ENCODE measurements at places on chromosomes 3 and 15.

DNA sequence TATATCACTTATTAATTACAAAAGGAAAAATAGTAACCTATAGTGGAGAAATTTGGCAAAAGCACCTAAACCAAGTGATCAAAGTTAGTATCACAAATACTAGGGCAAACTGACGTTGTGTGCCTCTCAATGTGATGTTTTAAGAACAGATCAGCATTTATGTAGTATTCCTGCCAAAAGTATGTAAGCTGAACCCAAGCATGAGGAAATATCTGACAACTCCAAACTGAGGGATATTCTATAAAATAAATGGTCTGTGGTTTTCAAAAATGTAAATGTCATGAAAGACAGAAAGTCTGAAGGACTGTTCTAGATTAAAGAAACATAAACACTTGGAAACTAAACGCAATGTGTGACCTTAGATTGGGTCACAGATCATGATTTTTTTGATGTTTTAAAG lies 34.3 kb upstream of the PIK3CA start:
- DNase-seq, result peak; percentile 18

DNA sequence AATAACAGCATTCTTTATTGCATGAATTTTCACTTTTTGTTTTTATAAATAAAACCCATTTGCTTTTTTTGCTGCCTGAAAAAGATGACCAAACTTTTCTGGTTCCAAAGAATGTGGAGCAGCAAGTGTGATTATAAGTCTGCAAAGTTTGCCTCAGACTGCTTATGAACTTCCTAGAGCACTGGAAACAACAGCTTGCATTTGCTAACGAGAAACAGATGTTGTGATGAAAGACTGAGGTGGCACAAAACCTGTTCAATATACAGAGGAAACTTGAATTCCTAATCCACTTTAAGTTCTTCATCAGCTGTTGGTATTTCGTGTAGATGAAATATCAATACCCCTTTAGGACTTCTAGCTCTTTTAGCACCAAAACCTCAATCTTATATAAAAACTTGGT lies 9.3 kb downstream of the ZPLD1 start:
- DNase-seq, result peak; percentile 54

DNA sequence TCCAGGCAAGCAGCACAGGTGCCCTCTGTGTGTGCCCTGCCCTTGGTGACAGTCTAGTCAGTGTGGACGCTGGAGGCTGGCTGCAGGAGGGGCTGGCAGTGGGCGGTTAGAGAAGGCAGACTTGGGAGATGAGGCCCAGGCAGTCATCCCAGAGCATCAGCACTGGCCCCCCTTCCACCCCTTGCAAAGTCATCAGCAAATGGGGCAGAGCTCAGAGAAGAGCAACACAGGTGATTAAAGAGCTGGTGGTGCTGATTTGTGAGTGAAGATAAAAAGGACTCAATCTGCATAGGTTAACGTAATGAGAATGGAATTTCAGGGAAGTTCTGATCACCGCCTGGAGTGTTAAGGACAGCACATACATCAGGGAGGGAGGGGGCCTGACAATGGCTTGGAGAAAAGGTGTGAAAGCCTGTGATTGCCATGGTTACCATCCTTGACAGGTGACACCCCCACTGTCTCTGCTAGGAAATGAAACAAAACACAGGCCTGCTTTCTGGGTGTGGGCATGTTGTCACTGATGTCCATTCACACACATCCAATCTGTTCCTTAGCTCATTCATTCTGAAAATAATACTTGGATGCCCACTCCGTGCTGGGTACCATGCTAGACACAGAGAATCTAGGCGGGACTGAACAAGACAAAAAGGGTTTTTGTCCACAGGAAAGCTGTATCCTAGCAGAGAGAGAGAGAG lies 269.6 kb upstream of the ST8SIA2 start:
- no peak for DNase-seq

GRCh38 chr3:54999159-54999558 lies 71.3 kb upstream of the LRTM1 start:
- peak; percentile 86 for DNase-seq

- no peak for DNase-seq
Measured at GRCh38 chr3:7271631-7272030, 410.7 kb downstream of the GRM7 start.

DNA sequence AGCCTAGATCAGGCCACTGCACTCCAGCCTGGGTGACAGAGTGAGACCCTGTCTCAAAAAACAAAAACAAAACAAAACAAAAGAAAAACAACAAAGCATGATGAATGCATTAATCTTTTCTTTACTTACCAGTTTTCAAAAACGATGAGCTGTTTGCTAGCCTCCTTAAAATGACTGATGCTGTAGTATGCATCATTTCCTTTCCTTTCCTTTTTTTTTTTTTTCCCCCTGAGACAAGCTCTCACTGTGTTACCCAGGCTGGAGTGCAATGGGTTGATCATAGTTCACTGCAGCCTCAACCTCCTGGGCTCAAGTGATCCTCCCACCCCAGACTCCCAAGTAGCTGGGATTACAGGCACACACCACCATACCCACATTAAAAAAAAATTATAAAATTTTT lies 202.0 kb downstream of the ADAMTSL3 start:
- no peak for DNase-seq

DNA sequence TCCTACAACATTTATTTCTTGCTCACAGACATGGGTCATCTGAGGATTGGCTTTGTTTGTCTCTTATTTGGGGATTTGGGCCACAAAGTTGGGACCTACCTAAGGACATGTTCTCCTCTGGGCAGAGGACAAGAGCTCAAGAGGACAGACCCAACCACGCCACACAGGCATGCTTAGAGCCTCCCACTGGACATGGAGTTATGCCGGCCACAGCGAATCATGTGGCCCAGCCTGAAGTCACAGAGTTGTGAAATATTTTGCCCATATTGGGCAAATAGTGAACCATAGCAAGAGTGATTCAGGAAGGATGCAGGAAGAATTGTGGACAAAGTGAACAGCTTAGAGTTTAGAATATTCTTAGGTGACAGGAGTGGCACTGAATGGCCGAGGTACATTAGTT lies 9.9 kb downstream of the TRAK1 start:
- peak; percentile 82 for DNase-seq

DNA sequence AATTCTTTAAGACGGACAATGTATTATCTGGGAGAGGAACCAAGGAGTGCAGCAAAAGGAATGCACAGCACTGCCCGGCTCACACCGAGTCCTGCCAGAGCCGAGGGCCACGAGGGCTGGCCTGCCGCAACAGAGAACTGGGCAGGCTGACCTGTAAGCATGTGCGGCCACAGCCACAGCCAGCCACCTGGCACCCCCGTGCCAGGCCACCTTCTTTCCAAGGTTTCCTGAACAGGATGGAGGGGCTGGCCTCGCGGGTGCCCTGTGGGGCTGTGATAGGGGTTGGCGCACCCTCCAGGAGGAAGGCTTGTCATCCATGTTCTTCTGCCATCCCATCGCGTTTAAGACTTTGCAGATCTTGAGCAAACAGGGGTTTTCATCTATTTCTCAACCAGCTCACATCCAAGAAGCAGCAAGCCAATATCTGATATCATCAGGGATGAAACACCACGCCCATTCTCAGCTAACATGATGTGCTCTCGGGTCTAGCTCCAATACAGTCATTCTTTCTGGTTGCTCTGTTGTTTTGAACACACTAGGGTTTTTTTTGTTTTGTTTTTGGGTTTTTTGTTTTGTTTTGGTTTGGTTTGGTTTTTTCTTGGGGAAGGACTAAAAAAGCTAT lies 10.2 kb downstream of the CA12 start:
- DNase-seq, result peak; percentile 91

DNA sequence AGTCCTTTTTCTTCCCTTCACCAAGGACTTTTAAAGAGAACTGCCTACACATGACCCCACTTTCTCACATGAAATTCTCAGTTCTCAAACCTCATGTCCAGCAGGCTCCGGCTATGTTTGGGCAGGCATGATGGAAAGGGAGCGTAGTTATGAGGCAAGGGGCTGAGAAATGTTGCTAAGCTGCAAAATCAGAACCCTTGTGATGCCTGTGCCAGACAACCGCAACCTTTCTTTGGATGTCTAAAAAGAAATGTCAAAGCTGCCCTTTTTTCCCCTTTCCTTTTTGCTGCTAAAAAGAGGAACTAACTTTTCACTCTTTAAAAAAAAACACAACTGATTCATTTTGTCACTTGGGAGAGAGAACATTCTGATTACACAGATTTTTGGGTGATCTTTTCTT lies 19.2 kb downstream of the GNB4 start:
- no peak for DNase-seq

DNA sequence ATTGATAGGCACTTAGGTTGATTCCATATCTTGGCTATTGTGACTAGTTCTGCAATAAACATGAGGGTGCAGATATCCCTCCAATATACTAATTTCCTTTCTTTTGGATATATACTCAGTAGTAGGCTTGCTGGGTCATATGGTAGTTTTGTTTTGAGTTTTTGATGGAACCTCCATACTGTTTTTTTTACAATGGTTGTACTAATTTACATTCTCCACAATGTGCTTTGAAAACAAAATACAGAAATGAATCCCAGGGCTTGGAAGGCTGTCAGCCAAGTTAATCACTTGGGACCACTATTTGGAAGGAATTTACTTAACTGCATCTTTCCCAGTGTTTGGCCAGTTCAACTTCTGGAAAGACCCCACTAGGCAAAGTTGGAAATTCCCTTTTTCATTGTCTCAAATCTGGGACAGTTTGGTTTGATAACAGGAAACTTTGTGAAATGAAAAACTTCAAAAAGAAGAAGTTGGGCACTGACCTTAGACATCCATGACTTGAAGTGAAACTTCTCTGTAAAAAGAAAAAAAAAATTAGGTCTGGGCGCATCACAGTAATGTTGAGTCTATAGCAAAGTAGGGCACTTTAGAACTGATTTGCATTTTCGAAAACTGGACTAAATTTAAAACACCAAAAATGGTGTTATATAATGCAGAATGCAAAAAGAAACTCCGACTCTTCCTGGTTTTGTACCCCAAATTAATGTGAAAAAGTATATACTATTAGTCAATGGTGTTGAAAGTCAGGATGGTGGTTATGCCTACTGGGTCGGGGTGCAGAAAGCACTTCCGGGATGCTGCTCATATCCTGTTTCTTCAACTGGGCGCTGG lies 6.0 kb downstream of the CTSH start:
- DNase-seq, result no peak

DNA sequence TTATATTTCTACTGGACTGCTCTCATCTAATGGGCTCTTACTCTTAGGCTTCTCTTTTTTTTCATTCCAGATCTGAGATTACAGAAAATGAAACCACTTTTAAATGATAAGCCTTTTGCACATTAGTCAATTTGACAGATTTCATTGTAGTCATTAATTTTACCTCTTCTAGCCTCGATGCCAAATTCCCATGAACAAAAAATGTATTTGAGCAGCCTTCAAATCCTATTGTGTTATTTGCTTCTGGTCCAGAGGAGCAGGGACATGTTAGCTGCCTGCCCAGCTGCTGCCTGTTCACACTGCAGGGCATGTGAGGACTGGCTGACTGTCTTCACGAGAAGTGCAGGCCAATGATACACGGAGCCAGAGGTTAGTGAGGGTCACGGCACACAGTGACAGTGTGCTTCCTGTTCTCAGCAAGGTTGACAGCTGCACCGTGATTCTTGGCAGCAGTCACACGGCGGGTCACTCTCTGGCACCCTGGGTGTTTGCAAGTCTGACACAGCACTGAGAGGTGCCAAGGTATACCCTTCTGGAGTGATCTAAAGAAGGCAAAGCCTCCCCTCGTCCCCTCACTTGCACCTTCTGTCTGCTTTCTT lies 40.8 kb downstream of the KAT2B start:
- no peak for DNase-seq

- peak; percentile 31 for DNase-seq
Measured at GRCh38 chr3:60178931-60179653, 1072.2 kb downstream of the FHIT start.

DNA sequence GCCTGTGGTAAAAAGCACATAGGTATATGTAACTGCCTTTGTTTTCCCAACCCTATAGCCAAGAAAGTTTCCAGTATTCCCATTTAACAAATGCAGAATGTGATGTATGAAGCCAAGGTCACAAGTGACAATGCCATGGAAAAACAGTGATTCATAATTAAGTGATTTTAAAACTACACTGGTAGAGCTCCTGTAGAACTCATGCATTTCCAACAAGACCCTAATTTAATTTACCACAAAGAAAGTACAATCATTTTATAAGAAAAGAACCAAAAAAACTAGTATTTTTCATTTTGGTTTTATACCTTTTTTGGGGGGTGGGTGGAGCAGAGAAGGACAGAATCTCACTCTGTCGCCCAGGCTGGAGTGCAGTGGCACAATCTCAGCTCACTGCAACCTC lies 82.0 kb downstream of the STAG1 start:
- no peak for DNase-seq

DNA sequence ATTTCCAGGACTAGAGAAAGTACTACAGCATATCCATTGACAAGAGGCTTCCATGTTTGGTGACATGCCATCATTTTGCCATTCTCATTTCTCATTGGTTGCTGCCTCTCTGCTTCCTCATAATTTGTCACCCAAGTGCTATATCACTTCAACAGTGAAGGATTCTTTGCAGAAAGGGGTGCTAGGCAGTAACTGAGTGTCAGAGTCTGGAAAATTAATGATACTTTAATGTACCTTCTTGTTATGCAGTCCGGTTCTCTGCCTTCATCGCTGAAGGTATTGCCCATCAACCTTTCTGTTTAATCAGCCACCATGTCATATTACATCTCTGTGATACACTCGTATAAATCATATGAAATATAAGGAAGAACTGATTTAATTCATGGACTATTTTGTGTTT lies 550.3 kb downstream of the ROBO2 start:
- DNase-seq, result no peak

DNA sequence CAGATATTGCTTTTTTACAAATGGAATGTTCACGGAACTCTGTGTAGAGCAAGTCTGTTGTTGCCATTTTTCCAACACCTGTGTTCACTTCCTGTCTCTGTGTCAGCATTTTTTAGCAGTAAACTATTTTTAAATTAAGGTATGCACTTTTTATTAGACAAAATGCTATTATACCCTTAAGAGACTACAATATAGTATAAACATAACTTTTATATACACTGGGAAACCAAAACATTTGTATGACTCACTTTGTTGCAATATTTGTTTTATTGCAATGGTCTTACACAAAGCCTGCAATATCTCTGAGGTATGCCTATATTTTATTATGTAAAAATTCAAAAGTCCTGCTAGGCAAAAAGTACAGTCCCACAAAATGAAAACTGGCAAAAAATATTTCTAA lies 39.8 kb upstream of the FGF7 start:
- peak; percentile 33 for DNase-seq

GRCh38 chr3:181609030-181609767 lies 102.5 kb upstream of the SOX2 start:
- DNase-seq, result no peak

GRCh38 chr3:122893754-122894668 lies 99.1 kb downstream of the SLC49A4 start:
- peak; percentile 33 for DNase-seq

GRCh38 chr3:186014866-186015265 lies 77.1 kb upstream of the TRA2B start:
- no peak for DNase-seq

GRCh38 chr3:50582083-50582482 lies 12.8 kb downstream of the HEMK1 start:
- no peak for DNase-seq

GRCh38 chr3:51670053-51670822 lies 814 bp upstream of the TEX264 start:
- DNase-seq, result no peak

GRCh38 chr3:145190138-145190537 lies 970.8 kb downstream of the PLOD2 start:
- no peak for DNase-seq

- peak; percentile 70 for DNase-seq
Measured at GRCh38 chr3:43998836-43999727, 242.6 kb upstream of the TOPAZ1 start.

- DNase-seq, result no peak
Measured at GRCh38 chr3:42537350-42537749, 34.9 kb downstream of the VIPR1 start.
